AG09309 (cell line): ENCODE measurements at places on chromosomes 7 and 10.

DNA sequence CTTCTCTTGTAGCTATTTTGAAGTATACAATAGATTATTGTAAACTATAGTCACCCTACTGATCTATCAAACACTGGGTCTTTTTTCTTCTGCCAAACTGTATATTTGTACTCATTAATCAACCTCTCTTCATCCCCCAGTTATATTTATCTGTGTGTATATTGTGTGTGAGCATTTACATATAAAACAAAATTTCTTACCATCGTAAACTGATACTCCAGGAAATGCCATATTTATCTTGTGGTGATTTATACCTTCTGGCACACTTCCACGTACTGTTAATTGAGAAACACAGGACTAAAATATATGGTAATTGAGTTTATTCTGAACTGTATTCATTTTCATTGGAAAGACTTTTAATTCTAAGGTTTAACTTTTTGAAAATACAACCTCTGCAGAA lies 18.9 kb downstream of the ANLN start:
- no peak for DNase-seq

GRCh38 chr7:136533732-136534131 lies 334.7 kb upstream of the CHRM2 start:
- no peak for DNase-seq

- DNase-seq, result no peak
These were observed 184.5 kb upstream of the NFE2L3 start for GRCh38 chr7:25967278-25968204.

DNA sequence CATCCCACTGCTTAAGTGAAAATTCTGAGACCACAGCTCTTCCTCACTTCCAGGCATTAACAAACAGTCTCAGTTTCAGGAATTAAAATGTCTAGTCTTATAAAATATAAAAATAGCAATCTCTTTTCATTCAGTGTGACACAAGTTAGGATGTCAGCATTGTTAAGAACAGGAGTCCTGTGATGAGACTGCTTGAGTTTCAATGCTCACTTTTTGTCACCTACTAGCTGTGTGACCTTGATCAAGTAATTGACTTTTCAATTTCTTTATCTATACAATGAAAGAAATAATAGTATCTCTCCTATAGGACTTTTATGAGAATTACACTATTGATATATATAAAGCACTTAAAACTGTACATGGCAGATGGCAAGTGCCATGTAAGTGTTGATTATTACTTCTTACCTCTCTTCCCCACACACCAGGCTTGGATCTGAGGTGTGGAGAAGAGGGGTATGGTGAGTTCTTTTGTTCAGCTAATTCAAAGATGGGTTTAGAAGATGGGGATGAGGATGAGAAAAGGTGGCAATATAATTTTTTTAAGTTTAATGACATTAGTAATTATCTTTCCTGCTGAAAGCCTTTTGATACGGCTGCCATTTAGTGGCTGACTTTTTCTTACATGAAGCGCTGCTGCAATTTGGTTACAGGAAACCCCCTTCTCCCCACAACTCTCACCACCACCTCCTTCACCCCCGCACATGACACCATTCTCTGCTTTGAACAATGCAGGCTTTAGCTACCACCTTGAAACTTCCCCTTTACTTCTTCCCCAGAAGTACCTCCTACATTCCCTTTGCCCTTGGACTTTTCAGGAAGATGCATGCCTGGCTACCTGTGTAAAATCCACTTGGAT lies 20.8 kb upstream of the HYAL4 start:
- DNase-seq, result no peak

GRCh38 chr10:108982159-108982558 lies 941.2 kb downstream of the XPNPEP1 start:
- no peak for DNase-seq

DNA sequence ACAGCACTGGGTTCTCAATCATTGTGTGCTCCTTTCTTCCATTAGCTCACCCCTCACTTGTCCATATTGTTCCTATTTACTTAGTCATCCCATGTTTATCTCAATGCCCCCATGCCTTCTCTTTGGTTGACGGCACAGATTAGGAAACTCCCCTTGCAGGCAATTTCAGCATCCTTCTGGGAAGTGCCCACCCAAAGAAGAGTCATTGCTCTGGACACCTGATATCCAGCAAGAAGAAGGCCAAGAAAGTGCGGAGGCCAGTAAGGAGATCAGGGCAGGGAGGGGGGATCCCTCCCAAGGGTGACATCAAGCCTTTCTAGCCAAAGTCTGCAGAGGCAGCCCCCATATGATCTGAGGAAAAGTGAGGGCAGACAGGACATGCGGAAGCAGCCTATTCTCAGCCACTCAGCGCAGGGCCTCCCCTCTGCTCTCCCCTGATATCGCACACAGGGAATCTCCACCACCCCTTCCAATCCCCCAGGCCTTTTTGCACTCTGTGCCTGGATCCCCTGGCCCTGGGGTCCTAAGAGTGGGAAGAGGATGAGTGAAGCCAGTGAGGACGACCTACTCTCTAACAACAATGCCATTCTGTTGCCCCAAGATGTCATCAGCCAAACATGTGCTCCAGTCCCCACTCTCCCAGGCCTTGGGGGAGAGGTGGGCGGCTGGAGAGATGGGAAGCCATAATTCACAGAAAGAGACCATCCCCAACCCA lies 1.8 kb downstream of the TRPV6 start:
- no peak for DNase-seq

- no peak for DNase-seq
These were observed 481 bp upstream of the NPM3 start for GRCh38 chr10:101783736-101784118.
